ENCODE measurements at places on chromosomes 6 and 20. TPM values are rescaled to one million over a fixed set of nuclear protein-coding genes. Genes with fewer than 3 reads are reported as not detected.

GRCh38 chr6:54913211-54913610, 66.6 kb downstream of the FAM83B start:
- no peak for DNase-seq

Gene GSTA3
- total RNA-seq: not detected

DNA sequence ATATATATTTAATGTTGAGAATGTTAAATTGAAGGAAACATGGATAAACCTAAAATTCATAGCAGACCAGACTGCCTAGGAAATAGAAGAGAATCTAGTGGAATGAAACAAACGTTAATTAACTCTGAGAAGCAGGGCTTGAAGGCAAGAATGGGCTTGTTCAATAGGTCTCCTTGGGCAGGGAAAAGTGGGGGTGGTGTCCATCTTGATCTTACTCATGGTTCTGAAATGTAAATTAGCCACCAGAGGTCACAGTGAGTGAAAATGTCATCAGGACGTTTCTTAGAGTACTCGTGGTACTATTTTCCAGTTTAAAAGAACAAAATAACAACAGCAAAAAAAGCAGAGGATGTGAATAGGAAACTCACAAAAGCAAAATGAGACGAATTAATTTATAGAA, 66.8 kb upstream of the BTBD3 start:
- DNase-seq: no peak

Gene BMP2
- total RNA-seq: 2.3 TPM

Gene LINC00237
- total RNA-seq: not detected

GRCh38 chr20:6397115-6397514, 274.3 kb upstream of the FERMT1 start:
- no peak for DNase-seq

- no peak for DNase-seq
Measured at GRCh38 chr6:33286946-33287914, 1.8 kb downstream of the WDR46 start.
